ENCODE measurements at places on chromosomes 2 and 18.

- DNase-seq: no peak
These were observed 42.8 kb downstream of the SCRN3 start for GRCh38 chr2:174438146-174438886.

DNA sequence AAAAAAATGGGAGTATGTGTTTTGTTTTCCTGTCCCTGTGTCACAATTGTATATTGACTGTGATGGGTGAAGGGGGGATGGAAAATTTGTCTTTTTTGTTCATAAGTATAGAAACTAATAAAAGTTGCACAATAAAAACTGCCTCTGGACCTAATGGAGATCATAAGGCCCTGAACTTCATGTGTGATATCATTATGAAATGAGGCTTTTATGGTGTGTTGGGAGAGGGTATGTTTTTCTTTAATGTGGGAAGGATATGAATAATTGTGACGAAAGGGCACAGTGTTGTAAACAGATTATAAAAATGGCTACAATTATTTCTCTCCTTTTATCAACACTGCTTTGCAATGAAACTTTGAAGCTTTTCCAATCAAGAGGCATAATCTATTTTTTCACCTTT lies 1889.3 kb upstream of the CELF4 start:
- DNase-seq: no peak

DNA sequence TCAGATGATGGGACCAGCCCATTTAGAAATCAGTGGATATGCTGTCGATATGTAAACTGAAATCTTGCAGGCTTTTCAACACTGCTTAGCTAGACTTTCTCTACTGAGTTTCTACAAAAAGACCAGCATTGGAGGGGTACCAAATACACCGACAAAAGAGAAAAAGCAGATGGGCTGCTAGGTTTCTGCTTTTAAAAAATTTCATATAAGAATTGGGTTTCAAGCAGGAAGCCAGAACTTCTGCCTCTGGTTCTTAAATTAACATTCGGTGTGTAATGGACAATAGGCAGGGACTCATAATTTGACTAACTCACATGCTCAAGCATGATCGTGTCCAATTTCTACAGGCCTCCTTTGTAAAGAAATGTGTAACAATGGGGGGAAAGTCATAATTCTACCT lies 3.1 kb downstream of the ARL4C start:
- DNase-seq: no peak

GRCh38 chr18:5874336-5874735 lies 21.0 kb downstream of the TMEM200C start:
- no peak for DNase-seq

DNA sequence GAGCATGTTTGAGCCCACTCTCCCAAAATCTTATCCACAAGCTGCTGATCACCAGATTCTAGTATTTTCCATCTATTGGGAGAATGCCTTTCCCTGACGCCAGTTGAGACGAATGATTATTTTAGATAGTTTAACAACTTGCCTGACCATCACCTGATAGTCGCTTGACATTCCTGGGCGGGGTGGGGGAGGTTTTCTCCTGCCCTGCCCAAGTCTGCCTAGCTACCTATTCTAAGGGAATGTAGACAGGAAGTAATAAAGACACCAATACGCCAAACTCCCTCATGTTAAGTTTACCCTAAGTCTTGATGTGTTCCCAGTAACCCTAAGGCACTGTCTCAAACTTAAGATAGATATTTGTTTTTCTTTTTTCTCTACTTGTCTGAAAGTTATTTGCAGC lies 4.6 kb upstream of the ACAA2 start:
- no peak for DNase-seq

- DNase-seq: no peak
These were observed 245.5 kb upstream of the CHST9 start for GRCh38 chr18:27430595-27430994.

DNA sequence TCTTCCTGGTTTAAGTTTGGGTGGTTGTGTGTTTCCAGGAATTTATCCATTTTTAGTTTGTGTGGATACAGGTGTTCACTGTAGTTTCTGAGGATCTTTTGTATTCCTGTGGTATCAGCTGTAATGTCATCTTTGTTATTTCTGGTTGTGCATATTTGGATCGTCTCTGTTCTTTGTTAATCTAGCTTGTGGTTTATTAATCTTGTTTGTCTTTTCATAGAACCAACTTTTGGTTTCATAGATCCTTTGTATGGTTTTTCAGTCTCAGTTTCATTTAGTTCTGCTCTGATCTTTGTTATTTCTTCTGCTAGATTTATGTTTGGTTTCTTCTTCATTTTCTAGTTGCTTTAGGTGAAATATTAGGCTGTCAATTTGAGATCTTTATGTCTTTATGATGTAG lies 202.4 kb upstream of the ZSWIM2 start:
- no peak for DNase-seq

DNA sequence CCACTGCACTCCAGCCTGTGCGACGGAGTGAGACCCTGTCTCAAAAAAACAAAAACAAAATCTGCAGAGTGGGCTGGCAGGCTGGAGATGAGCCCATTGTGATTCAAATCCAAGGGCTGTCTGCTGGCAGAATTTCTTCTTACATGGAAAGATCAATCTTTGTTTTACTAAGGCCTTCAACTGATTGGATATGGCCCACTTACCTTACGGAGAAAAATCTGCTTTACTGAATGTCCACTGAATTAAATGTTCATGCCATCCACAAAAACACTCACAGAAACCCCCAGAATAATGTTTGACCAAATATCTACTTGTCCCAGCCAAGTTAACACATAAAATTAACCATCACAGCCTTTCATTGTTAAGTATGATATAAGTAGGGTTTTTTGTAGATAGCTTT lies 8.3 kb upstream of the FMNL2 start:
- DNase-seq: no peak

DNA sequence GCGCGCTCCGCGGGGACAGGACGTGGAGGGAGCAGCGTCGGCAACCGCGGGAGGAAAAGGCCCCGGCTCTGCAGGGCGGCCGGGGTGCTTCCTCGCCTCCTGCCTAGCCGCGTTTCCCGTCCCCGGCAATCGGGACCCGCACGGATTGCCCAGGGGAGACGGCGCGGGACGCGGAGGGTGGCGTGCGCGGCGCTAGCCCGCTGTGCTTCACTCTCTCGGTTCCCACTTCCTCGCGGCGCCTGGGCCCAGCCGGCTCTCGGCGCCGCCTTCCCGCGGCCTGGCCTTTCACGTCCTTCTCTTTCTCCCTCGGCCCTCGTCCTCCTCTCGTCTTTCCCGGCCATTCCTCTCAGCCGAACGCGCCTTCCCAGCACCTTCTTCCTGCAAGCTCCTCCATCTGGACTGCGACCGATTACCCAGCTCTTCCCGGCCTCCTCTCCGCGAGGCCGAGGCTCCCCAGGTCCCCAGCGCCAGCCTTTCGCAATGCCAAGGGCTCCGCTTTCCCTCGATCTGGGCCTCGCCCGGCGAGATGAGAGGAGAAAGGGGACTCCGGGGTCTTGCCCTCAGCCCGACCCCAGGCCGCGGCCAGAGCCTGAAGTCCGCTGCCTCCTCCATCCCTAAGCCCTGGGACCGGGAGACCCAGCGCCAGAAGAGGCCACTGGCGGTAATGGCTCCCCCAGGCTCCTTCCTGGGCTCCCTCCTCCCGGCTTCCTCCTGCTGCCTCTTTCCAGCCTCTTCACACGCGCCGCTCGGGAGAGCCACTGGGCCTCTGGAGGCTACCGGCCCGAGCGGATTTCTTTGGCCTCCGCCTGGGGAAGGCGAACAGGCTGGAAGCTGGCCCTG lies 34.3 kb upstream of the ATP6V1B1 start:
- DNase-seq: no peak
